ENCODE measurements at places on chromosomes 4 and X.

GRCh38 chrX:149984411-149984810, 46.1 kb upstream of the EOLA2 start:
- no peak for DNase-seq

DNA sequence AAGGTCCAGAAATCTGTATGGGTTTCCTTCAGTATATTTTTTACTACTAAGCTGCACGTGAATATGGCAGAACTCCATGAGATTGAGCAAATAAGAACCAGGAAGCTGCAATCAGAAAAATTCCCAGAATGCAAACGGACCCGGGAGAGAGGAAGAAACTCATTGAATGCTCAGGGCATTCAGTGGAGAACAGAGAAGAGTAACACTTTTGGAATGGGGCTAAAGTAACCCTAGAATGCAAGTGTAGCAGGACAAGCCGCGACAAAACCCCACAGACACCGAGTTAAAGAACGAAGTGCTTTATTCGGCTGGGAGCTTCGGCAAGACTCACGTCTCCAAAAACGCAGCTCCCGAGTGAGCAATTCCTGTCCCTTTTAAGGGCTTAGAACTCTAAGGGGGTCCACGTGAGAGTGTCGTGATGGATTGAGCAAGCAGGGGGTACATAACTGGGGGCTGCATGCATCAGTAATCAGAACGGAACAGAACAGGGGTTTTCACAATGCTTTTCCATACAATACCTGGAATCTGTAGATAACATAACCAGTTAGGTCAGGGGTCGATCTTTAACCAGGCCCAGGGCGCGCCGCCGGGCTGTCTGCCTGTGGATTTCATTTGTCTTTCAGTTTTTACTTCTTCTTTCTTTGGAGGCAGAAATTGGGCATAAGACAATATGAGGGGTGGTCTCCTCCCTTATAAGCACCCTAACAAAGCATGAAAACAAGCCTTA, 56.4 kb downstream of the RAB28 start:
- DNase-seq, result no peak

GRCh38 chr4:87117051-87117731, 103.2 kb downstream of the KLHL8 start:
- DNase-seq, result no peak

DNA sequence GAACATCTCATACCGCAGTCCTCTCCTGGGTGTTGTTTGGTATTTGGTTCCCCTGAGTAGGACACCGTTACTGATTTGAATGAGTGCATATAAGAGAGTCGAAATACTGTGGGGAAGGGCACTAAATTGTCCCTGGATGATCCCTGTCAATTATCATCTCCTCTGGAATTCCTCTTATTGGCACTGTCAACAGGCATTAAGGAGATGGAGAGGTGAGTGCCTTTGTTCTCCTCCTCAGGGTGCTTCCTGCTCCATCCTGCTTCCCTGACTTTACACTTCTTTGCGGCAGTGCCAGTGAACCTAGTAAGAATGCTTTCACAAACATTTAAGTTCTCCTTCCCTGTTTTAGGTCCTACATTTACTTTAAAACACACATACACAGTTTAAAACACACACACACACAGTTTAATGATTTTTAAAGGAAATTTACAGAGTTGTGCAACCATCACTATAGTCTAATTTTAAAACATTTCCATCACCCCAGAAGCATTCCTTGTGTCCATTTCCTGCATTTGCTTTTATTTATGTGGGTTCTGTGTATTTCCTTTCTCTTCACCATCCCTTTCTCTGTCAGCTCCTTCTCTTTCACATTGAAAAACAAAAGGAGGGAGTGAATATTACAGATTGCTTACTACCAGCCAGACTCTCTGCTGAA, 20.9 kb upstream of the ZRSR2 start:
- no peak for DNase-seq

DNA sequence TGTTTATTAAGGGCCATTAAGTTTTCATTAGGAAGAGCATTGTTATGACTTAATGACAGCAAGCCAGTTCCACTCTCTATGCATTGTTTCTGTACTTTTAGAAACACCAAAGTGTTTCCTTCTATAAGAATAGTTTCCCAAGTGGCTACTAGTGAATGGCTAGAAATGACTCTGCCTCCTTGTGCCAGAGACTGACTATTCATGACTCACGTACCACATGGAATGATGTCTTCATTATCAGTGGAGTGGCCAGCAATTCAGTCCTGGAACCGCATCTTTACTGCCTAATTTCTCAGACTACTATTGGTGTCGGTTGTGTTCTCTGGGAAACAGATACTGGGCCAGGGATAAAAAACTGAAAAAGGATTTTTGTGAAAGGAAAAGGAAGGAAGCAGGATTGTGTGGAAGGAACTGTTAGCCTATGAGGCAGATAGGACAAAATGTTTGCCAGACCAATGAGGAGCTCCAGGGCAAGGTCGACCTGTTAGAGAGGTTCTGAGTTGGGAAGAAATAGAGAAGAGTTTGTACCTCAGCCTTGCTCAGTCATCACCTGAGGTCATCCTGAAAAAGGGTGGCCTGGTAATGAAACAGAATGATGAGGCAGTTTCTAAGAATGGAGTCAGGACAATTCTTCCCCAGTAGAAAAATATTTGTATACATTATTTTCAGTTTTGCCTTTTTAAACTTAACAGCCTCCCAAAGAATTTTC, 218.6 kb downstream of the SPCS3 start:
- no peak for DNase-seq

DNA sequence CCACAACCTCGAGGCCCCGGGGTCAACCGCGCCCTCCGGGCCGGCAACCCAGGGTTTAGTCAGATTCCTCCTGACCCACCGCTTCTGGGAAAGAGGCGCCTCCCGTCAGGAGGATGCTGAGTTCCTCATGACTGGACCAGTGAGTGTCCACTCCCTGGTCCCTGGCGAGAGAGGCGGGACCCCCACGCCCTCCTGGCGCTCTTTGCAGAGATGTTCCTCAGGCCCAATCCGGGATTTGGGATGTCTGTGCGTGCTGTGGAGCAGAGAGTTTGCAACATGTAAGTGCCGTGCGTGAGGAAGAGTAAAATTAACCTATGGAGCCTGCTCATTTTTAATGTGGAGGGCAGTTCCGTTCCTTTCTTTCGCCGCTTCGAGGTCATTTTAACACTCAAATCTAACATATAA, 824 bp upstream of the UGDH start:
- no peak for DNase-seq

- DNase-seq, result no peak
Observed at GRCh38 chrX:111597967-111598366, 83.0 kb upstream of the ALG13 start.

- peak; percentile 69 for DNase-seq
Observed at GRCh38 chr4:52102587-52102986, 51.5 kb downstream of the SPATA18 start.

DNA sequence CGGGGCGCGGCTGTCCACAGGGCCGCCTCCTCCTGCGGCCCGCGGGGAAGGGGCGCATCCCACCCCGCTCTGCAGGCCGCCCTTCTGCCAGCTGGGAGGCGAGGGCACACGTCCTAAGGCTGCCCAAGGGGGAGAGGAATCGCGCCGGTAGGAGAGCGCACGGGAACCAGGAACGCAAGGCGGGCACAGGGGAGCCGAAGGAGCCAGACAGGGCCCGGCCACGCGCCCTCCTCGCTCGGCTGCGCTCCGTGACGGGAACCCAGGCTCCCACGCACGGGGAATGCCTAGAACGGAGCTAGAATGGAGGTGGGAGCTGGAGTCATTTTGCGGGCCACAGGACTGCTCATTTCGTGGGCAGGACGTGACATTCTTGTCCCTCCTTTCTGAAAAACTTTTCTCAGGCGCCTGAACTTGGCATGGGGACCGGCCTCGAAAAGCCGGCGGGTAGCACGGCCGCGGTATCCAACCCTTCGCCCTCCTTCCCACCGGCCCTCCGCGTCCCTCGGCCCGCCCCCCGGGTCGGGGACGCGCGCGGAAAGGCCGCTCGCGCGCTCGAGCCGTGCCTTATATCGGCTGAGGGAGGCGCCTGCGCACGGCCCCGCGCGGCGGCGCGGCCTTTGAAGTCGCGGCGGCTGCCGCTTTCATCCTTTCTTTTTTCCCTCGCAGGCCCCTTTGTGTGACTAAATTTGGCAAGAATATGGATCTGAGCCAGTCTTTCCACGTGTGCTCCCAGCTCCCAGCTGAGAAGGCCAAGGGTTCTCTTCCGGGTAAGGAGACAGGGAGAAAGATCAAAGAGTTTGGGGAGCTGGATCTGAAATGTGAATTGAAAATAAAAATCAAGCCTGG, 4.2 kb upstream of the LEF1 start:
- no peak for DNase-seq

DNA sequence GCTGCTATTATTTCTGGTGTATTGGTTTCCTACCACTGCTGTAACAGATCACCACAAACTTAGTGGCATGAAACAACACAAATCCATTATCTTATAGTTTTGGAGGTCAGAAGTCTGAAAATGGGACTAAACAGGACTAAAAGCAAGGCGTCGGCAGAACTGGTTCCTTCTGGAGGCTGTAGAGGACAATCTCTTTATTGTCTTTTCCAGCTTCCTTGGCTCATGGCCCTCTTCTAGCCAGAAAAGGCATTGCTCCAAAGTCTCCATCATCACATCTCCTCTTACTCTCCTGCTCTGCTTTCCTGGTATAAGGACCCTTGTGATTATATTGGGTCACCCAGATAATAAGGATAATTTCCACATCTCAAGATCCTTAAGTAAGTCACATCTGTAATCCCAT, 121.9 kb downstream of the CLCN4 start:
- no peak for DNase-seq

GRCh38 chr4:36011381-36011780, 232.9 kb downstream of the ARAP2 start:
- no peak for DNase-seq

GRCh38 chr4:57691370-57691769, 581.2 kb upstream of the IGFBP7 start:
- DNase-seq, result no peak

DNA sequence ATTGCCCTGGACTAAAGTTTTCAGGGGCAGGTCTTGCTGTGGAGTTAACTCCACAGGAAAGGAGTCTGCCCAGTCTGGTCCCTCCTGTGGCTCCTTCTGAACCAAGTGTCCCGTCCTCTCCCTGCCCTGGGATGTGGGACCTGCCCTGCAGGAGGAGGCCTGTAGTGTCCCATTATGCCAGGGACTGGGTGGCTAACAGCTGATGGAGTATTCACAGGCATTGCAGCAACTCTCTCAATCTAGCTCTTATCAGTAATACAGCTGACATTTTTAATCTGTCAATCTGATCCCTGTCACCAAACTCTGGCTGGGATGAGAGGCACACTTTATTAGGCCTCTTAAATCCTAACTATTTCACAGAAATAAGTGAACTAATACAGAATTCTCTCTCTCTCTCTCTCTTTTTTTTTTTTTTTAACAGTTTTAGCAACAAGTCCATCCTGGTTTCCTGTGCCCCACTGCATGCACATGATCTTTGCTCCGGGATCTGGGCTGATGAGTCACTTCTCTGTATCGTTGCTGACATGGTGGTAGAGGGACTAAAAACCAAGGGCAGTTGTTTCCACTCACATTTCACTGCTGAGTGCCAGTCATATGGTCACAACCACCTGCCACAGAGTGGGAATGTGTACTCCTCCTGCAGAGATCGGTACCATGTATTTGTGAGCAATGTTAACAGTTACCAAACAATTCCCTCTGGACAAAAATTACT, 39.1 kb downstream of the HAND2 start:
- DNase-seq, result no peak

DNA sequence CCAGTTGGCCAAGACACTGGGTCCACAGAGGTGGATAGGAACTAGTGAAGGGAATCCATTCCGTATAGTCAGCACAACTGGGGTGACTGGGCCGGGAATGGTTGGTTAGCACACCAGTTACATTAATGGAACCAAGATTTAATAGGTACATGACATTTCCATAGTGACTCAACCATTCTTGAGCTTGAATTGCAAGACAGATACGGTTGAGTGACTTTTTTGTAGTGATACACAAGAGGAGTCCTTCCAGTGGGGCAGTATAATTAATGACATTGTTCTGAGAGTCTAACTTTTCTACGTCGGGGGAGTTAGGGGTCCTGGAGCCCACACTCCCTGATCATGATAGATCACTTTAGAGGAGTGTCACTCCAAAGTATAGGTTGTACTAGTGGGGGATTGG, 211.6 kb upstream of the CXCL13 start:
- DNase-seq, result no peak

GRCh38 chrX:123432361-123433150, 248.5 kb downstream of the GRIA3 start:
- no peak for DNase-seq

GRCh38 chr4:45663628-45664081, 460.2 kb downstream of the GABRG1 start:
- DNase-seq, result no peak

GRCh38 chr4:74438661-74439060, 6.3 kb upstream of the AREG start:
- DNase-seq, result no peak

GRCh38 chrX:28787206-28787605, 200.0 kb downstream of the IL1RAPL1 start:
- DNase-seq, result peak; percentile 22

- peak; percentile 24 for DNase-seq
Observed at GRCh38 chr4:119025916-119026661, 109.5 kb upstream of the MYOZ2 start.

DNA sequence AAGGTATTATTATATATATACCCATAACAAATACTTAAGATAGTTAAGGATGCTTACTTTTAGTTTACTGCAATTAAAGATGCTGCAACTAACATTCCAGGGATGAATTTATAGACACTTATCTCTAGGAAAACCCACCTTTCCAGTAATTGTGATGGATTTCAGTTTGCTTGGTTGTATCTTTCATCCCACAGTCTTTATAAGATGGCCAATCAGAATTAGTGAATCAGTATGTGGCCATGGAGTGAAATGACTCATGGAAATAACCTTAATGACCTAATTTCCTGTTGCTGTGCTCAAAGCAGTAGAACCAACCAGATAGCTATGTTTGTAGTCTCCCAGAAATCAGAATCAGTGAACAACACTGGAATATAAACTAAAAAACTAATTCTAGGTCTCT, 26.4 kb downstream of the MOSPD2 start:
- DNase-seq, result peak; percentile 12

- no peak for DNase-seq
Observed at GRCh38 chrX:17595456-17596035, 141.7 kb upstream of the SCML1 start.

- DNase-seq, result no peak
Observed at GRCh38 chrX:133534172-133534571, 118.9 kb upstream of the GPC4 start.

DNA sequence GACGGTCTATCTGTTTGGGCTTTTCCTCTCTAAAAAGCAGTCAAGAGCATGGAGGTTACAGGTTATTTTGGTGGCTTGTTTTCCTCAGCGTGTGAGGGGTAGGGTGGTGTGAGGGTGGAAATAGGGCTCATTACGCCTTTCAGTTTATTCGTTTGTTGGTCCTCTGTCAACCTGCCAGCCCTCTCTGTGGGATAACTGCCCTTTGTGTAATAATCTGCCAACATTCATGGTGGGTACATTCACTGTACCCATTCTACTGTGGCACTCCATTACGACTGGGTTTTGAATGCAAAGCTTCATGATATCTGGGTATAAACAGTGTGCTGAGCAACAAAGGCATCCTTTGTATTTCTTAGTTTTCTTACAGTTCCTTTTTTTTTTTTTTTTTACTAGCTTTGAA, 136.4 kb downstream of the ADGRL3 start:
- DNase-seq, result no peak

All from Panc1 (cell line).